Kasumi-1 (cell line): ENCODE measurements at places on chromosomes 4 and X.

GRCh38 chrX:50736656-50737055 is 77.3 kb downstream of the SHROOM4 start:
- peak; percentile 37 for DNase-seq

- no peak for DNase-seq
These were observed 124.3 kb upstream of the MAMLD1 start for GRCh38 chrX:150238632-150239382.

DNA sequence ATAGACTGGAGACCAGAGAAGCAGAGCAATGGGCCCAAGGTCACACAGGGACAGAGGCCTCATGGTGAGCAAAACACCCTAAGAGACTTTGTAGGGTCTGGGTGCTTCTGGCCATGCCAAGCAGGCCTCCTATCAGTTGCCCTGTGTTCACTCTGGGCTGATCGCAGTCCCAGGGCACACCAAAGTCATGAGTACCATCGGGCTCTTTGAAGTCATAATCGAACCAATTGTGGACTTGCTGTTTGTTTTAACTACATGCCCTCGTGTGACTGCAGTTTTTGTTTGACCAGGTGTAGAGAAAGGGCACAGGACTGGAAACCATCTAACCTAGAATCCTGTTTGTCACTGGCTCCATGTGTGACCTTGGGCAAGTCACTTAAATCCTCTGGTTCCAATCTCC is 172.5 kb upstream of the CPEB2 start:
- no peak for DNase-seq

- no peak for DNase-seq
These were observed 567.7 kb downstream of the KCNIP4 start for GRCh38 chr4:21380861-21381260.

DNA sequence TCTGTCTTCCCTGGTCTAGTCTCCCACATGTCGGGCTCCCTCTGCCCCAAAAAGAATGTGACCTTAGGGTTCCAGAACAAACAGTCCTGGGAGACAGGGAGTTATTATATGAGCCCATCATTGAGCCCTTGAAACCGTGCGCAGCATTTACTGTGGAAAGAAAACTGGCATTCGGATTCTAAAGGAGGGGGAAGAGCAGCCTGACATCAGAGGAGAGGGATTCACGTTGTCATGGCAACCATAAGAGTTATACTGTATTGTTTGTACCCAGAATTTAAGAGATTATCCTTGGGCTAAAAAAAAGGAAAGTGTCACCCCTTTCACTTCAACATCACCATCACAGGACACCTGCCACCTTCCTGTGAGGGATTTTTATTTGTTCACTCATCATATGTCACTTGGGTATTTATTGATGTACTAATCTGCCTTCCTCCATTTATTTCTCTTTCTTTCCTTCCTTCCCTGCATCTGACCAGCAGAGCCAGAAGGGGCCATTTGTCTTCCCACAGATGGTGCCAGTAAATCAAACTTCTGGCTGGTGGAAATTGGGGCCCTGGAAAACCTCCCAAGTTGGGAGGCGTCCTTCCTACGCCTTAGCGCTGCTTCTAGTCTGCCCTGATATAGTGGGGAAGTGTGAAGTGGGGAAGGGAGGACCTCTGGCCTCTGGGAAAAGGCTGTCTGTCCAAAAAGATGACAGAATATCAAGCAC is 64.9 kb upstream of the FRMPD3 start:
- no peak for DNase-seq

DNA sequence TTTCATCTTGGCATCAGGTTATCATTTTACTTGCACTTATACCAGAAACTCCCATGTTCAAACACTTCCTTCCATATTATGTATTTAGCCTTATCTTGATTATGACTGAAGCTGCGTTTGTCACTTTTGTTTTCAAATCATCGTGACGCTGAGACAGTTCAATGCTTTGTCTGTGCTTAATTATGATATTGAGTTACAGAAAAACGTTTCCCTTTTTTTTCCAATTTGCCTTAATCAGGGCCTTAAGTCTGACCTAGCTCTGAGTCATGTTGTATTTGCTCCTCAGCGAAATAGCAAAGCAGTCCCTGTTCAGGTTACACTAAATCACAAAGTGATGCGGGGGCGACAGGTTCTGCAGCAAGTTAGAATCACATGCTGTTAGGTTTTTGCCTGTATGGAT is 254.7 kb downstream of the AFF2 start:
- no peak for DNase-seq

DNA sequence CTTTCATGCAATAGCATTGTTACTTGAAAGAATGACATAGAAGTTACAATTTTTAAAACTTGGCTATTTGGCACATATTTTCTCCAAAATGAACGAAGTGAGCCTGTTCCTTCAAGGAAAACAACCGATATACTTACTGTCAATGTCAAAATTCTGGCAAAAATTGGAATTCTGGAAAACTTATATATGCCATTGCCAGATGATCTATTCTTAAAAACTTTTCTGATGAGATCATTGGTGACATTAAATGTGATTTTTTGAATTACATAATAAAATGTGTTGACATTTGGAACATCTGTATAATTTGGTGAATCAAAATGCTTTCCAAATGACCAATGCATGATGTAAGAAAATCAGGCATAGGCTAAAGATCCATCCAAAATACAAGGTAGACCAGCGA is 209.0 kb downstream of the SCFD2 start:
- DNase-seq, result no peak

- DNase-seq, result peak; percentile 65
These were observed 17.2 kb downstream of the GPR174 start for GRCh38 chrX:79161655-79162054.
